ENCODE measurements at places on chromosomes 1 and 21.
A peak's percentile ranks its signal among the peaks of the same experiment; 100 is the strongest.

GRCh38 chr1:119347858-119348257 is 20.7 kb upstream of the HAO2 start:
- DNase-seq, result no peak

DNA sequence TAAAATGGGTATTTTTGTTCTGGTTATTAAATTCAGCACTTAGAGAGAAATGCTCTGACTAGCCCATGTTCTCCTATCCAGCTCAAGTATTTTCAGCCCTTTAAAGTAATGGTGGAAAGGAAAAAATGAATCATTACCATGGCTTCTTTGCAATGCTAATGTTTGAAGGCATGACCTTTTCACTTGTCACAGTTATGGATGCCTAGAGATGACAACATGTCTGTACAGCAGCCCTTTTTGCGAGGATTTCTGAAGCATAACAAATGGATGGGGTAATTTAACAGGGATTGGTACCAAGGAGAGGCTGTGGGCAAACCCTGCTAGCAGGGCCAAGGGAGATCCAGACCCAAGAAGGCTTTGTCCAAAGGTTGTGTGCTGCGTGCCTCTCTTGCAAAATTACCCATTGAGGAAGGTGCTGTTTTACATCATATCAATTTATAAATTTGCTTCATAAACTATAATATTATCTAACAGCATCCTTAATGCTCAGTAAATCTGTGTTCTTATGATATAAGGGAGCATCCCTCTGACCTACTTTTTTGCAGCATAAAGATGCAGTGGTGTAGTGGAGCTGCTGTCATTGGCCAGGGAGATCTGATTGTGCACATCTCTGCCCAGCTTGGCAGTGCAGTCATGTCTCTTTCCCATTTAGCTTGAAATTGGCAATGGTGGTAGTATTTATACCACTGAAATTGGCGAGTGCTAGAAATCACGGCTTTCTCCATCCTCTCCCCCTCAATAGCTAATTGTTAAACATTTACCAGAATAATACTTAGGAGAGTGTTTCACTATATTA is 327.1 kb downstream of the PCP4 start:
- DNase-seq, result no peak

- peak; percentile 16 for DNase-seq
Measured at GRCh38 chr1:18062185-18062584, 45.4 kb upstream of the IGSF21 start.

GRCh38 chr1:62391369-62391971 is 45.4 kb upstream of the USP1 start:
- DNase-seq, result no peak

- no peak for DNase-seq
Measured at GRCh38 chr1:46575300-46575699, 23.9 kb upstream of the KNCN start.

DNA sequence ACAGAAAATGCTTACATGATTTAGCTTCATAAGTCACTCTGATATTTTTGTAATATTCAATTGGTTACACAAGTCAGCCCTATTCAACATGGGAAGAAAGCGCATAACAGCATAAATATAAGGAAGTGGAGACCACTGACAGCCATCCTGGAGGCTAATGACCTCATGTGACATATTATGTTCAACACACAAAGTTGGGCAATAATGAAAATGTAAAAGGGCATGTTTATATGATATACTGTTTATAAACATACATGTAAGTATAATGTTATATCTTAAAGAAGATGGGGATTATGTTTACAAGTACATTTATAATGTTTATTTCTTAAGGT is 30.2 kb downstream of the EVI5 start:
- no peak for DNase-seq

- no peak for DNase-seq
Measured at GRCh38 chr1:159492575-159493323, 43.1 kb downstream of the OR10J5 start.

DNA sequence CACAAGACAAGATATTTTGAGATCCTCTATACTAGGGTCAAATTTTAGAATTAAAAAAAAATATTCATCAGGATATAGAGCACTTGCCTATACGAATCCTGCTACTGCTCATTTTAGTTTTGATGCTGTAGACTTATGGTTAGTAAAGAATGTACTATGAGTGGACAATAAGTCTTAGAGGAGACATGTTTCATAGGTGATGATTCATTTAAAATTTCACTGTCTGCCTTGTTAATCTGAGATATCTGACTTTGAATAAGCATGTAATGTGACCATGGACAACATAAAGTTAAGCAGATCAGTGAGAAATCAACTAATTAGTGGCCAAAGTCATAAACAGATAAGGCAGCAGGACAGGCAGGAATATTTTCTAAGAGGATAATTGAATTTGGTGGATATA is 106.8 kb upstream of the HP1BP3 start:
- DNase-seq, result no peak

GRCh38 chr21:32044205-32045180 is 171.7 kb downstream of the HUNK start:
- no peak for DNase-seq

GRCh38 chr1:66733348-66734017 is 18.8 kb upstream of the DYNLT5 start:
- no peak for DNase-seq

GRCh38 chr1:245772325-245772724 is 617.5 kb downstream of the KIF26B start:
- DNase-seq, result no peak

GRCh38 chr21:44920694-44921604 is at the start of gene ITGB2:
TSS of gene ITGB2 (minus strand) at chr21:44920899. CDS start at chr21:44910782, 10,117 bp downstream.
- DNase-seq, result no peak

DNA sequence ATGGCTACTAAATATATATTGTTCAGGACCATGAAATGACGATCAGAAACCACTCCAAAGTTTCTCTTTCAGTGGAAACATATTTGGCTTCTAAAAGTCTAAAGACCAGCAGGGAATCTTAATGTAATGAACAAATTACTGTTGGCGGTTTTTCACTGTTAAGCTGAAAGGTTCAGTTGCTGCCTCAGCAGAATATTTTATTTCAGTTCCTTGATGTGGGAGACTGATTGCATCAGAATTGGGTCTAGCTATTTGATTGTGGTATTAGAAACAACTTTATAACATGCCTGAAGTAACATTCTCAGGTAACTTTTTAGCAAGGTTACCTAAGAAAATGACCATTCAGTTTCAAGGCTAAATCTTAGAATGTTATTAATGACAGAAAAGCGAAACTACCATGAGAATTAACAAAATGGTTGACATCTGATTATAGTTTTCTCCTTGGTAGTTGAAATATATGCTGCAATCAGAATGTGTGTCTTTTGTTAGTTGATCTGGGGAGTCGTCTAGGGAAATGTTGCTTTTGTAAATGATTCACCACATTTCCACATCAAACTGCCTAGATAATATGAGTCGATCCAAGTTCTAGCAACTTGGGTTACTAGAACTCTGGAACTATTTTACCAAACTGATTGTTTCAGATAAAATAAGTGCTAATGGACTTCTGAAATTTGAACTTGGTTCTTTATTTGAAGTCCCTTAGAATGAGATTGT is 200.4 kb downstream of the HMCN1 start:
- no peak for DNase-seq

DNA sequence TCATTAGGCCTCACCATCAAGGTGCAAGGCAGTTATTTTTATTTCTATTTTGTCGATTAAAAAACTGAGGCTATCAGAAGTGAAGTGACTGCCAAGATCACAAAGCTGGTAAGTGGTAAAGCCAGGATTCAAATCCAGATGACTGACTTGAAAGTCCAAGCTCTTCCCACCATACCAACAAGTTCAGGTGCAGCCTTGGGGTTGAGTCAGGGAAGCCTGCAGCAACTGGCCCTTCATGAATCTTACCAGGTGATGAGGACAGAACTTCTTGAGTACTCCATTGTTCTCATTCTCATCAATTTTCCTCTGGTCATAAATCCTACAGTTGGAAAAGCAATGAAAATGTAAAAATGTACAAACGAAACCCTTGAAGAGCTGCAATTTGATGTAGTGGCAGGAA is 20.2 kb downstream of the PEA15 start:
- no peak for DNase-seq

DNA sequence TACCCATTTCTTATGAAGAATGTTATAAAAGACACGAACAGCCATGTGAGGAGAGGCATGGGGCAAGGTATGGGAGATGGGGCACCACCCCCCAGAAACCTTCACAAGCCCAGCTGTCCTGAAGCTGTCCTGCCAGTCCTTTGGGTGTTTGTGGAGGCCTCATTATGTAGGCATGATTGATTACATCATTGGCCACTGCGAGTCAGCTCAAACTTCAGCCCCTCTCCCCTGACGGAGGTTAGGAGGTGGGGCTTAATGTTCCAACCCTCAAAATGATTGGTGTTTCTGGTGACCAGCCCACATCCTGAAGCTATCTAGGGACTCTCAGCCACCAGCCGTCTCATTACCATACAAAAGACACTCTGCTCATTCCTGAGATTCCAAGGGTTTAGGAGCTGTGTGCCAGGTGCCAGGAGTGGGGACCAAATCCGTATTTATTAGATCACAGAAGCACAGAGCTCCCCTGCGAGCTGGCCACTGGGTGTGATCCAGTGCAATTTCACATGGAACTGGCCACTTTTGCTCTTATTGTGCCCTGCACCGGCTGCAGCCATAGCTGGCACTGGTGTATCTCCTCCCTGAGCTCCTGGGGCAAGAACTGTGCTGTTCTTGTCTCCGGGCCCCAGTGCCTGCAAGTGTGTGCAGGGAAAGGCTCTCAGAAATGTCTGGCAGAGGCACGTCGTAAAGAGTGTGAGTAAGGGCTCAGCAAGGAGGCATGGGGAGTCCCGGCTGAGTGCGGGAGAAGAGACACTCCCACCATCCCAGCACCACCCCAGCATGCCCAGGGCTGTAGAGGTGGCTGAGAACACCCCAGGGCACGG is 10.5 kb downstream of the KIAA1614 start:
- no peak for DNase-seq

DNA sequence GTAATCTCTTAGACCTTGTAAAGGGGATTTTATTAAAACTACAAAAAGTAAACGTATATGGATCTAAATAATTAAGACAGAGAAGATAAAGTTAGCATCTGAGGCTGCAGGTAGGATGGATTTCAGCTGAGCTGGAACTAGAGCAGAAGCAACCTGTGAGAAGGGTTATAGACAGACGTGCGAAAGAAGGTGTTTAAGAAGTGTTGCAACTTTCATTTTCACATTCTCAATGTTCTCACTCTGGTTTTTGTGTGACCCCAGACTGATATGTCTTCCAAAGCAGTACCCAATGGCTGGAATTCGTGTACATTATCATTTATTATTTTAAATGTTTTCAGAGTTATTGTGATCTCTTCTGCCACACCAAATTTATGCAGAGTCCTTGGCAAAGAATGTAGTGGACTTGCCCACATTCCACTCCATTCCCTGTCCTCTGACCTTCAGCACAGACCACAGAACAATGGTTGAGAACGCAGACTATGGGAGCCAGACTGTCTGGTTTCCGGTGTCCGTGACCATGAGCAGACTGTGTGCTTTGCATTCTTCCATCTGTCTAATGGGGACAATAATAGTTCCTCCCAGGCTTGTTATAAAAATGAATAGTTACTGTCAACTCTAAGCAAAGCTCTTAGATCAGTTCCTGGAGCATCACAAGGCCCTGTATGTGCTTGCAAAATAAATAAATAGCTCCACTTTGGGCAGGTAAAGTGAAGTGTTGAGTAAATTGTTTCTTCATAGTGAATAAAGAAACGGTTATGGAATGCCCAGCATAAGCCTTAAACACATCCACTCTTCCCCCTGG is 140.6 kb upstream of the SAMSN1 start:
- no peak for DNase-seq

DNA sequence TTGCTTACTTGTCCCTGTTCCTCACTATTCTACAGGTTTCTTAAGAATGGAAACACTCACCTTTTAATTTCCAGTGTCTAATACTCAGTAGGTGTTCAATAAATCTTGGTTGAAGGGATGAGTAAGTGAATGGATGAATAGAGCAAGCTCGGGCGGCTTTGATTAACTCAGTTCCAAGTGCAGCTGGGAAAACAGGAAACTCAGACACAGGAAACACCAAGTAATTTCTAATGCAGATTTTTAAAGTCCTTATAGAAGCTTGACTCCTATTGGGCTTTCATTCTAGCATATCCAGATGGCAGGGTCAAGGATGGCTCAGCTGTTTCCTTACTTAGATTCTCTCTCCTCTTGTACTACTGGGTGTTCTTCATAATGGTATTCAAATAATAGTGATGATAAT is 14.0 kb downstream of the CAMK1G start:
- no peak for DNase-seq

DNA sequence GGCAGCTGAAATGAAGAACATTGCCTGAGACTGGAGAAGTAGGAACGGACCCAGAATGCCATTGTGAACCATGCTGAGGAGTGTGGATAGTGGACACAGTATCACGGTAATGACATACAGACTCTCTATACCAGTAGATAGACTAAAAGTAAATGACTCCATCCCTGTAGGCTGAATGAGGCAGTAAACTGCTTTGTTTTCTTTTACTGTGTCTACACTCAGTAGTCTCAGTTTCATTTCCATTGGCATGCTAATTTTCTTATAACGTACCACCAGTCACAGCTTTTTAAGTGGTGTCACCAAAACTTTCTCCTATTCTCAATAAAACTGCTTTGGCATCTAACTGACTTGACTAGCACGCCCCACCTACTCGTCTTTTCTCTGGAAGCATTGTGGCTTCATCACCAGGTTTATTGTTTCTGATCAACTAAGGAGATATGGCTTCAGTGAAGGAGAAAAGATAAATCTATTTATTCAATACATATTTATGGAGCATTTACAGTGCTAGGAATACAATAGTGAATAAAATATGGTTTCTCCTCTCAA is 8.4 kb upstream of the ZNF697 start:
- no peak for DNase-seq

- no peak for DNase-seq
Measured at GRCh38 chr1:168654198-168654915, 74.6 kb downstream of the DPT start.

GRCh38 chr1:23719162-23719820 is 24.0 kb upstream of the ELOA start:
- no peak for DNase-seq

- DNase-seq, result no peak
Measured at GRCh38 chr1:65050735-65051134, 84.4 kb upstream of the JAK1 start.

- DNase-seq, result no peak
Measured at GRCh38 chr1:22290157-22290556, 147.3 kb upstream of the WNT4 start.

DNA sequence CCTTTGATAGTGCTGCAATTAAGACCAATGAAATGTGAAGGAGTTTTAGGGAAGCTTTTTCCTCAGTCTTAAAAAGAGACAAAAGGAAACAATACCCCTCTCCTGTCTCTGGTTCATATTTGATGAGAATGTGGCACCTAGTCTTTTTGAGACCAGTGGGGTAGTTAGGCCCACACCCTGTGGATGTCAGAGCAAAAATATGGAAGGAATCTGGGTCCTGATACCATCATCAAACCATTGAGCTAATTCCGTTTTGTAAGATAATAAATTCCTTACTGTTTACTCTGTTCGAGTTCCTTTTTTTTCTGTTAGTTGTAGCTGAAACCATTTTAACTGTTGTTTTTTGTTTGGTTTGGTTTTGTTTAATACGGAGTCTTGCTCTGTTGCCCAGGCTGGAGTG is 33.3 kb downstream of the PTPRC start:
- no peak for DNase-seq

- no peak for DNase-seq
Measured at GRCh38 chr1:71041806-71042205, 5.8 kb downstream of the PTGER3 start.
